ENCODE measurements at places on chromosomes 12 and 14. TPM values are rescaled to one million over a fixed set of nuclear protein-coding genes. Genes with fewer than 3 reads are reported as not detected.

Gene TMEM253
- polyA plus RNA-seq = 0.90 TPM

Gene LBHD2
- polyA plus RNA-seq = not detected

Gene FRMD6
- polyA plus RNA-seq = 19.1 TPM

Gene KRT73
- not detected for polyA plus RNA-seq

Gene TCL1A
- 1.2 TPM for polyA plus RNA-seq

Gene EGLN3
- polyA plus RNA-seq = 15.4 TPM

Gene HSP90B1
- 1,193 TPM for polyA plus RNA-seq

Gene FGF6
- polyA plus RNA-seq = not detected

Gene GPR84
- not detected for polyA plus RNA-seq

Gene CAPZA3
- 0.50 TPM for polyA plus RNA-seq

DNA sequence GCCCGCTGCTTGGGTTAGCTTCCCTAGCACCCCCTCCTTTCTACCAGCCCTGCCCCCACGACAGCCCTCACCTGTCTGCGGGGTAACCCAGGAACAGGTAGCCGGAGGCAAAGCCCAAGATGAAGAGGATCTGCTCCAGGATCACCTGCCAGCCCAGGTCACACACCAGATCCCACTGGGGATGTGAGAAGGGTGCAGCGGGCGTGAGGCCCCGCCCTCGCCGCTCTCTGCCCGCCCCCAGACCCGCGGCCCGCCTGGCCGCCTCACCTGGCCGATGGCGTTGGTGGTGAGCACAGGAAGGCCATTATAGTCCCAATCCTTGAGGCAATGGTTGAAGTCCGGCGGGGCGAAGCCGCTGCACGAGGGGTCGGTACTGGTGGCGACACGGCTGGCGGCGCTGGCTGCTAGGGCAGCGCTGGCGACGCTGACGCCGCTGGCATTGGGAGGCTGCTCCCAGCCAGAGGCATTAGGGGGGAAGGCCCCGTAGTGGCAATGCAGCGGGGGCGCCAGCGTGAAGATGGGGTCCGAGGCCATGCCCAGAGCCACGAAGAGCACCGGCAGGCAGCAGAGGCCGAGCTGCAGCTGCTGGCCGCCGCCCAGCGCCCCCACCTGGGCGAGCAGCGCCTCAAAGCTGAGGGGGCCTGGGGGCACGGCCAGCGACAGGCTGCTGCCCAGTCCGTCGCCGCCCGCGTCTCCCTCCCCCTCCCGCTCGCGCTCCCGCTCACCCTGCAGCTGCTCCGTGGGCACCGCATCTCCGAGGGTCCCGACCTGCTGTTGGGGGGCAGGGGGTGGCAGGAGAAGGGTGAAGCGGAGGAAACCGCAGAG is 794 bp downstream of the SLC22A17 start:
- DNase-seq = no peak

DNA sequence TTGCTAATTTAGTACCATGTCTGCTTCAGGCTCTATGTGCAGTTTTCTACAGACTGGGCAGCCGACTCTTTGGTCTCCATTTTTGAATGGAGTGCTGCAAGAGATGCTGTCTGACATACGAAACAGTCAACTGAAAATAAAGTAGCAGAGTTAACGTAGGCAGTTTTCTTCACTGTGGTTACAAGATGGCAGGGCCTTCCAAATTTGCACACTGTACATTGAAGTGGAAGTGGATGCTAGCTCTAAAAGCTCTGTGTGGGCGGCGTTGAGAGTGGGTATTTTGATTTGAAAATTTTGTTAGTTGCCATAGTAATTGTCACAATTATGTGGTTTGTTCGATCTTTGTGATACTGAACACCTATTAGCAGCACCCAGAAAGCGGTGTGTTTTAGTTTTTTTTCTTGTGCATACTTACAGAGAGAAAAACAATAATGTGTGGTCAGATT is 154.9 kb upstream of the ATP2B1 start:
- no peak for DNase-seq

GRCh38 chr14:37480446-37481290 is 114.4 kb downstream of the FOXA1 start:
- DNase-seq = no peak

- DNase-seq = no peak
Measured at GRCh38 chr14:96239711-96240141, 16.3 kb upstream of the BDKRB1 start.

- no peak for DNase-seq
Measured at GRCh38 chr12:102118874-102119273, 1.0 kb downstream of the NUP37 start.

DNA sequence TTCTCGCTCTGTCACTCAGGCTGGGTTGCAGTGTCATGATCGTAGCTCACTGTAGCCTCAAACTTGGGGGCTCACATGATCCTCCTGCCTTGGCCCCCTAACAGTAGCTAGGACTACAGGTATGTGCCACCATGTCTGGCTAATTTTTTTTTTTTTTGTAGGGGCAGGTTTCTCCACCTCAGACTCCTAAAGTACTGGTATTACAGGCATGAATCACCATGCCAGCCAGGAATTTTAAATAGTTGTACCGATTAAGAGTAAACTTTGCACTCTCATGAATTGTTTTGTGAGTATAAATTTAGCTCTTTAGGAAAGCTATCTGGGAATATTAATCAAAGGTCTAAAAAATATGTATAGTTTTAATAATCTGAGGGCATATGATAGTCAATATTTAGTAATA is 25.5 kb downstream of the YEATS4 start:
- no peak for DNase-seq

DNA sequence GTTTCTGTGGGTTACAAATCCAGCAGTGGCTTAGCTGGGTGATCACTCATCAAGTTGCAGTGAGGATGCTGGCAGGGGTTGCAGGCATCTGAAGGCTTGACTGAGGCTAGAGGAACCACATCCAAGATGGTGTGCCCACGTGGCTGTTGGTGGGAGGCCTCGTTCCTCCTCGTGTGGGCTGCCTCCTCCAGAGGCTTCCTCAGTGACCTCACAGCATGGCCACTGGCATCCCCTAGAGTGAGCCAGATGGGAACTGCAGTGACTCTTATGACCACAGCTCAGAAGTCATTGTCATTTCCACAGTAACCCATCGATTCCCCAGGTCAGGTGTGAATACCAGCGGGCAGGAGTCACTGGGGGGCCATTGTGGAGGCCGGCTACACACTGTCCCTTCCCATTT is 17.8 kb downstream of the AACS start:
- no peak for DNase-seq

DNA sequence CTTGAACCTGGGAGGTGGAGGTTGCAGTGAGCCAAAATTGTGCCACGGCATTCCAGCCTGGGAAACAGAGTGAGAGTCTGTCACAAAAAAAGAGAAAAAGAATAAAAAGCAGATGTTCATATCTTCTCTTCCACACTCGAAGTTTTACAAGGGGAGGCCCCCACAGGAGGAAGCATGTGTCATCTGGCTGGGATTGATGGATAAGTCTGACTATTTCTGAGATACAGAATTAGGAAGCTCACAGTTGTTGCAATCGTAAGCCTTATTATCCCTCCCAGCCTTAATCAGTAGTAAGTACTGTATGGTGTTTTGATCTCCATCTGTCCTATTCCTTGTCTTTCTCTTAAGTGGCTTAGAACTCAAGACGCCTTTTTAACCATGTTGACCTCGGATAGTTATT is 31.9 kb upstream of the RASSF8 start:
- DNase-seq = no peak

- no peak for DNase-seq
Measured at GRCh38 chr12:122793685-122794106, 19.3 kb downstream of the CCDC62 start.

DNA sequence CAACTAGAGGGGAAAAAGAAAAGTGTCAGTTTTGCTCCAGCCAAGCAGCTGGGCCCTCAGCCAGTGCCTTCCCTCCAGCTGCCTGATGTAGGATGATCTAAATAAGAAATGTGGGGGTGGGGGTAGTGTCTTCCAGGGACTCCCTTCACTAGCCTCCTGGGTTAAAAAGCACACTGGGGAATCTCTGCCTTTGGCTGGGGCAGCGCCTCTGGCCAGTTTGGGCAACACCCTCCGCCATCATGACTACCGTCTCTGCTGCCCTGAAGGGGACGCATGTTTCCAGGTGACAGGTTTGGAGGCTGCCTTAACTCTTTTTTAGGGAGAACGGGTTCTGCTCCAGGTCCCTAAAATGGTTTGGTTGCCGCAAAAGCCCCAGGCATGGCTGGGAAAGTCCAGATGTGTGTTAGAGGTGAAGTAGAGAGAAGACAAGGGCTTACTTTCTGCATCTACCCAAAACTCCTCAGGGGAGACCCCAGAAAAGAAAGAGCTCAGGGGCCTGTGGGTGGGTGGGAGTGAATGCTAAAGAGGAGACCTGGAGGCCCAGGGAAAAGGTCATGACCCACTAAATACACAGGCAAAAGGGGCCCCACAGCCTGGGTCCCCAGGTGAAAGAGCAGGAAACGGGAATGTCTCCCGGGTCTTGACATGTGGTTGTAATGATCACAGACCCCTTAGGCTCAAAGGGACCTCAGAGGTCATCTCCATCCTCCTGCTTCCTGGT is 132.8 kb upstream of the CCND2 start:
- DNase-seq = no peak

DNA sequence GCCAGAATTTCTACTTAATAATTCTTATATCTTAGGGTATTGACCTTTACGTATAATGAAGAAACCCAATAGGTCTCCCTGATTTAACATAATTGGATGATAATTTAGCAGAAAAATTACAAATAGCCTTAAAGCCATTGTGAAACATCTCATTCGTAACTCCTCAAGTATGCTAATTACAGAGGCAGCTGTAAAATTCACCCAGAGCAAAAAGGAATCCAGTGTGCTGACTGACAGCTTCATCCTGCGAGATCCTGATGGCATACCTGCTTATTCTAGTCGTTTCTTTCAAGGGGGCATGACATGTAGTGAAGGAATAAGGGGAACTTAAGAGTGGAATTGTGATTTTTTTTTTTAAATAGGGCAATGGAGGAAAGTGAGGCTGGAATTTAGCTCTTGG is 291.5 kb downstream of the FUT8 start:
- no peak for DNase-seq

- no peak for DNase-seq
Measured at GRCh38 chr12:6684609-6685008, 4.6 kb downstream of the ZNF384 start.

GRCh38 chr12:128305336-128305892 is 38.4 kb downstream of the TMEM132C start:
- DNase-seq = no peak

DNA sequence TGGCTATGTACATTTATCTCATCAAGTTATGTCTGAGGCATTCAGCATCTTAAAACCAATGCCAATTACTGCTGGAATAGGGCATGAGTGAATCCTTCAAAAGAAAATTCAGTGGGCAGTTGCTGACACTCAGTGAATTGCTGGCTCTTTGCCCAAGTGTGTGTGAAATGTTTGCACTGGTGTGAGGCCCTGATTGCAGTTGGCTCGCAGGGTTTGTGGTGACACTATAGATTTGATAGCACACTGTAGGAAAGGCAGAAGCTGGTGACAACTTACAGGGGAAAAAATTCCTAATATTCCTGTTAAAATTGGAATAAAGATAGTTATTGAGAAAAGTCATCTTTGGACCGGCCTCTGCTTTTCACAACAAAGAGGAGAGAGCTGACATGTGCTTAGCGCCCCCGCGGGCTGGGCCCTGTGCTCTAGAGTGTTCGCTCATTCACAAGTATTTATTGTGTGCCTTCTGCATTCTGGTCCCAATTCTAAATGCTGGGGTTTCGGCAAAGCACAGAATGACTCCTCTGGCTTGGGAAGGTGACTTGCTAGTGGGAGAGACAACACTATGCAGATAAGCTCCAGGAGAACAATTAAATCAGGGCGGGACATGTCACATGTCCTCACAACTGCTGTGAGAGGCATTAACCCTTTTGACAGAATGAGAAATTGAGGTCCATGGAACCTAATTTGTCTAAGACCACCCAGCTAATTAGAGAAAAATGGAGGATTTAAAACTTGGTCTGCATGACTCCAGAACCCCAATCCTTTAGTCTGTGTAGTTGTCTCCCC is 418.7 kb downstream of the NPAS3 start:
- DNase-seq = no peak

GRCh38 chr12:42162965-42163364 is 18.3 kb upstream of the GXYLT1 start:
- DNase-seq = no peak

DNA sequence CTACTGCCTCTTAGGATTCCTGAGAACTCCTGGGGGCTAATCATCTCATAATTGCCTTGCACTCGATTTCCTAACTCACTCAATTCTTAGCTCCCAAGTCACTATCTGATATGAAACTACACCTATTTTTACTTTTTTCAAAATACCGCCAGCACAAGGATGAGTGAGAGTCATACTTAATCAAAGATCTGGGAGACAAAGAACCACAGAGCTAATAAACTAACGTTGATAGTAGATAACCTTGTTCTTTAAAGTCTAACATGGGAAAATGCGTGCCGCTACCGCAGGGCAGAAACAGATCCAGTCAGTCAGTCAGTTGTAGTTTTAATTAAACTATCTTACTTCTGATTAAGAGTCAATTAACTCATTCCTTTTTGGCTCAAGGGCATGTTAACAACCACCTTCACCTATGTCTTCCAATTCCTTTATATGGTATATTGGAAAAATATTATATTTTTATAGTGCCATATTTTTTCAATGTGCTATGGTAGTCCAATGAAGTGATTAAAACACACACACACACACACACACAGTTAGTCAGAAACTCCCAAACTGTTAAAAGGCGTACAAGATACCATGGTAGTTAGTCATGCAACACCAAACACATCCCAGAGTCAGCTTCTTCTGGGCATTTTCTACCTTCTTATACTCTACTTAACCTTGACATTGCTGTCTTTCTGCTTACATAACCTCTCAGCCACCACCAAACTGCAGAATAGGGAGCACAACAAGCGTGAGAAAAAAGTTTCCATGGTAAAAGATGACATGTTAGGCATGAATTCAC is 114.0 kb downstream of the KLHL28 start:
- DNase-seq = no peak

DNA sequence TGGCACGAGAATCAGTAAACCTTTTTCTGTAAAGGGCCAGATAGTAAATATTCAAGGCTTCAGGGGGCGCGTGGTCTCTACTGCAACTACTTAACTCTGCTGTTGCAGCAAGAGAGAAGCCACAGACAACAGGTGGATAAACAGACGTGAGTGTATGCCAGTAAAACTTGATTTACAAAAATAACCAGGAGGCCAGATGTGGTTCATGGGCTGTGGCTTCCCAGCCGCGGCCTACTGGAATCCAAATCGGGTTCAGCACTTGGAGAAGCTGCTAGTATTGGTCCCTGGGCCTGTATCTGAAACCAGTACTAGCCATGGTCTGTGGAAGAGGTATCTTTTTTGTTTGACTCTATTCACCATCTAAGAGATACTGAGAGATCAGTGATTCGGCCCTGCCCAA is 13.3 kb downstream of the PPP2R5C start:
- no peak for DNase-seq

GRCh38 chr14:86521843-86522242 is 991.9 kb downstream of the FLRT2 start:
- DNase-seq = no peak

- DNase-seq = no peak
Measured at GRCh38 chr14:97640031-97640430, 842.8 kb downstream of the VRK1 start.

DNA sequence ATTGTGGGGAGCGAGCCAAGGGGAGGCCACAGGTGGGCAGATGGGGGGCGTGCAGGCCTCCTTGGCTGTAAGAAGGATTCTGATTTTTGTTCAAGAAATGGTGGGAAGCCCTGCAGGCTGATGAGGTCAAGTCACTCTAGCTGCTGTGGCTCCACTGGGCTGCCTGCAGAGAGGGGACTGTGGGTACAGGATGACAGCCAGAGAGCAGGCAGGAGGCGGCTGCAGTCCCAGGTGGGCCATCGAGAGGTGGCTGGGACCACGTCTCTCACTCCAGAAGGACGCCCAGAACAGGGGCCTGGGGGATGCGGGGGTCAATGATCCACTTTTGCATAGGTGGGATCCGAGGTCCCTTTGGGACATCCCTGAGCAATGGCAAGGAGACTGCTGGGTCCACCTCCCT is 9.1 kb downstream of the NCOR2 start:
- DNase-seq = no peak

Measured in left renal pelvis (tissue), 4 donors.